WTC11 (cell line): ENCODE measurements at places on chromosomes 1 and 21. TPM values are rescaled to one million over a fixed set of nuclear protein-coding genes. Genes with fewer than 3 reads are reported as not detected.
A peak's percentile ranks its signal among the peaks of the same experiment; 100 is the strongest.

The CDK18 gene
- total RNA-seq, result 62.1 to 71.9 TPM (median 64.7 TPM) in 3 replicates

GRCh38 chr1:37544530-37544929 lies 9.6 kb downstream of the SNIP1 start:
- no peaks in the 10 kb centered on the region for H3K27me3 ChIP-seq
- H3K27ac ChIP-seq, result no peak overlapping the region
- no peaks in the 10 kb centered on the region for H3K4me1 ChIP-seq

The AXDND1 gene
- total RNA-seq, result 0.18 TPM in 1 of 3 replicates, not detected in the others

The CELA2A gene
- total RNA-seq, result 0.83 to 1.1 TPM (median 1.1 TPM) in 3 replicates

DNA sequence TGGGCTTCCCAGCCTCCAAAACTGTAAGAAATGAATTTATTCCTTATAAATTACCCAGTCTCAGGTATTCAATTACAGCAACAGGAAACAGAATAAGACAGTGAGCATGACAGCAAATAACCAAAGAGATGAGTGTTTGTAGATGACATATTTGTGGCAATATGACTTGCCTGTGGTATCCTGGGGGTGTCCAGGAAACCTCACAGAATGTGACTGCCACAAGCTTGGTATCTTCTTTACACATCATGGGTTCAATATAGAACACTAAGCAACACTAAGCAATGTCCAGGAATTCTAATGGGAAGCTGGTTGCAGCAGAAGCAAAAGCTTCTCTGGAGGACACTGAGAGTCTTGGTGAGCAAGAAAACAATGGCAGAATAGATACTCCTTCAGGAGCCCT lies 236.4 kb upstream of the BEND5 start:
- DNase-seq, result no peak
- H3K27ac ChIP-seq, result no peak overlapping the region
- no peaks in the 10 kb centered on the region for H3K27me3 ChIP-seq
- H3K4me3 ChIP-seq, result no peak overlapping the region
- no peaks in the 10 kb centered on the region for H3K36me3 ChIP-seq

- no peak overlapping the region for H3K4me3 ChIP-seq
- H3K36me3 ChIP-seq, result peaks cover 34% of the 10 kb centered on the region
- no peak for DNase-seq
- no peak overlapping the region for H3K27ac ChIP-seq
Measured at GRCh38 chr1:108534759-108535158, 25.1 kb upstream of the EEIG2 start.

The PLA2G5 gene
- total RNA-seq, result 0.30 TPM in 1 of 3 replicates, not detected in the others

DNA sequence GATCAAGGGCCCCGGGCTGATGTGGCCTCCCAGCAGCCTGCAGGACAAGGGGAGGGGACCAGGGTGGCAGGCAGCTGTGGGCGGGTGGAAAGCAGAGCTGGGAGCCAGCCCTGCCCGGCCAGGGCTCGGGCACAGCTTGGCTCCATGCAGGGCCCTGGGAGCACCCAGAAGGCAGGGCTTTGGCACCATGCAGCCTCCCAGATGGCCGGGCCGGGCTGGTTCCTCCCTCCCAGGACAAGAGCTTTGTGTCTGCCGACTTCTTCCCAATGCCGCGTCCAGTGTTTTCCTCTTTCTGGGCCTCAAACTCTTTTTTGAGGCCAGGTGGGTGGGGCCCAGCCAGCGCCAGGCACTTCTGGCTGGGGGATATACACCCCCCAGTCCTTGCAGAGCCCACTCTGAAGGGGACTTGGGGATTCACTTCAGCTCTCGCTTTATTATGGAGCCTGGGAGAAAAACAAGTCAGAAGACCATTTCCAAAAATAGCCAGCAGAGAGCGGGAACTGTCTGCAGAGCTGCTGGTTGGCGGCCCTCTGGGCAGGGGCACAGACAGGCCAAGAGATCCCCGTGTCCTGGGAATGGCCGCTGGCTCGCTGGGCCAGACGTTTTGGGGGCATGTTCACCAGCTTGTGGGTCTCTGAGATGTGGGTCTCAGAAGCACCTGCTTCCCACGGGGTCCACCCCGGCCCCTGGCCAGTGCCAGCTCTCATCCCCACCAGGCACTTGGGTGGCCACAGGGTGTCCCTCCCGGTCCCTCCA lies 103.8 kb upstream of the ARHGEF16 start:
- no peak overlapping the region for H3K4me3 ChIP-seq
- H3K36me3 ChIP-seq, result no peaks in the 10 kb centered on the region
- DNase-seq, result no peak

GRCh38 chr1:34970829-34971228 lies 14.3 kb downstream of the TMEM35B start:
- H3K27me3 ChIP-seq, result peaks cover 3% of the 10 kb centered on the region; the same call in 1 of the 2 replicates
- peak overlapping the region; percentile 70 for H3K27ac ChIP-seq
- H3K4me1 ChIP-seq, result peaks cover 20% of the 10 kb centered on the region
- peaks cover 4% of the 10 kb centered on the region for H3K36me3 ChIP-seq
- peak overlapping the region; percentile 45 for H3K4me3 ChIP-seq

DNA sequence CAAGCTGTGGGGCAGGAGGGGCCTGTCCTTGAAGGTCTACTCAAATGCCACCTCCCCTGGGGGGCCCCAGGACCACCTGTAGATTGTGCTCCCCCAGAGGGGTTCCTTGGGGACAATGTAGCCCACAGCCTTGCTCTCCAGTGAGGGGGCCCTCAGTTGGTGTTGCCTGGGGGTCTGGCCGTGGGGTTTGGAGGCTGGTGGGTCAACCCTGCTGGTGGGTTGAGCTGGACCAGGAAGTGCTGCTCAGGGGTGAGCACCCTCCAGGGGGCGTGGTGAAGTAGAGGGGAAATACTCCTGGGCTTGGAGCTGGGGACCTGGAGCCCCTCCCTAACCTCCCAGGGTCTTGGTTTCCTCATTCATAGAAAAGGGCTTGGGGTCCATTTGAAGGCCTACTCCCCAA lies 143.6 kb upstream of the WNT4 start:
- H3K27ac ChIP-seq, result no peak overlapping the region
- no peaks in the 10 kb centered on the region for H3K27me3 ChIP-seq
- H3K4me1 ChIP-seq, result peaks cover 4% of the 10 kb centered on the region; the same call in 1 of the 2 replicates
- H3K36me3 ChIP-seq, result no peaks in the 10 kb centered on the region
- no peak overlapping the region for H3K4me3 ChIP-seq

The STUM gene
- total RNA-seq, result 1.1 to 2.5 TPM (median 1.3 TPM) in 3 replicates

The NHLH1 gene
- total RNA-seq, result 0.69 to 0.70 TPM (median 0.69 TPM) in 3 replicates

GRCh38 chr1:35962952-35963351 lies 32.0 kb downstream of the AGO3 start:
- no peak overlapping the region for H3K4me3 ChIP-seq
- peaks cover 6% of the 10 kb centered on the region for H3K36me3 ChIP-seq
- no peaks in the 10 kb centered on the region for H3K4me1 ChIP-seq
- no peak for DNase-seq

DNA sequence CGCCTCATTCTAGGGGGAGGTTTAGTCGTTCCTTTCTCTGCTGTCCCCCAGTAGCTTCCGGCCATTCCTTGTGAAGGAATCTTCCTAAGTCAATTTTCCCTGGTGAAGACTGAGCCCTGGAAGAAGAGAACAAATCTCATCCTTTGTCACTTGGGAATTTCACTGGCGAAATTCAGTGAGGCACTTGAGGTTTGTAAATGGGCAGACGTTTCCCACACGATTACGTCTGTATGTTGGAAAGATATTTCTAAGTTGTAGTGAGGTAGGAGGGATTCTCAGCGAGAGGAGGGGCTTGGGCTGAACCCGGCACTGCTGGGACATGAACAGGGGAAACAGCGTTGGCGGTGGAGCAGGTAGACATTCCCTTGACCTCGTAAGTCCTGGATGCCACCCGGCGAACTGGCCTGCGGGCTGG lies 47.2 kb downstream of the GALNT2 start:
- peak overlapping the region; percentile 35 for H3K27ac ChIP-seq
- no peak overlapping the region for H3K4me3 ChIP-seq
- no peaks in the 10 kb centered on the region for H3K27me3 ChIP-seq

DNA sequence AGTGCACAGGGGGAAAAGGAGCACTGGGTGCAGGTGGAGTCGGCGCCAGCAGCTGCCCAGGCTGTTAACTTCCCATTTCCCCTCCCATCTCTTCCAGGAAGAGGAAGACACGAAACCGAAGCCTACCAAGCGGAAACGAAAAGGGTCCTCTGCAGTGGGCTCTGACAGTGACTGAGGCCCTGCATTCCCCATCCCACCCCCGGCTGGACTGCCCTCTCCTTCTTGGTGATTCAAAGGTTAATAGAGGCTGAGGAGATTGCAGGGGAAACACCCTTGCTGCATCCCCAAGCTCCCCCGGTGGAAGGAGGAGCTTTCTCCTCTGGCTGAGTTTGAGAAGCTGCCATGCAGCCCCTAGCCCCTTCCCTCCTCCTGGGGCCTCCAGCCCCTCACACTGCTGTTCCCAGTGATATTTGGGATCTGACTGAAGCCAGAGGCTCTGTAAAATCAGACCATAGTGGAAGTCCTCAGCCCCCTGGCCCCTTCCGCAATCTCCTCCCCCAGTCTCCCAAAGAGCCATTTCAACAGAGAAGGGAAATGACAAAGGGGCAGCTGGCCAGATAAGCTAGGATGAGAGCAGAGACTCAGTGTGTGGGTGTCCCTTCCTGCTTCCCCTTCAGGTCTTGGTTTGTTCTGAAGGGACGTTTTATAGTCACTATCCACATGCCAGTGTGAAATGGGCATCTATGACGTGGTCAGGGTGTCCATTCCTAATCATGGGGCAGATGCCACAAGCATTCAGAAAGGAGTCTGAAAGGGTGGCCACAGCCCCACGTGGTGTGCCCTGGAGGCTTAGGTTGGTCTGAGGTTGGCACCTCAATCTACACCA lies 1.9 kb upstream of the SLC27A3 start:
- DNase-seq, result no peak
- no peaks in the 10 kb centered on the region for H3K27me3 ChIP-seq
- H3K36me3 ChIP-seq, result peaks cover 30% of the 10 kb centered on the region
- peaks cover 50% of the 10 kb centered on the region for H3K4me1 ChIP-seq

- no peaks in the 10 kb centered on the region for H3K36me3 ChIP-seq
- no peak for DNase-seq
- H3K27me3 ChIP-seq, result peaks cover 3% of the 10 kb centered on the region; the same call in 1 of the 2 replicates
- peaks cover 4% of the 10 kb centered on the region for H3K4me1 ChIP-seq
- H3K27ac ChIP-seq, result no peak overlapping the region
Measured at GRCh38 chr1:172882385-172882784, 168.4 kb downstream of the TNFSF18 start.

GRCh38 chr1:1847061-1847850 lies 43.6 kb downstream of the GNB1 start:
- H3K36me3 ChIP-seq, result peaks cover 3% of the 10 kb centered on the region; the same call in 1 of the 2 replicates
- H3K4me3 ChIP-seq, result no peak overlapping the region
- H3K27ac ChIP-seq, result peak overlapping the region; percentile 89
- peaks cover 36% of the 10 kb centered on the region for H3K4me1 ChIP-seq

The PTPN22 gene
- 0.11 to 0.18 TPM in 2 of 3 replicates, not detected in the other for total RNA-seq

The HUNK gene
- 5.0 to 7.0 TPM (median 6.1 TPM) in 3 replicates for total RNA-seq

The SLC5A9 gene
- total RNA-seq, result 0.22 to 0.64 TPM (median 0.27 TPM) in 3 replicates

- no peak overlapping the region for H3K4me3 ChIP-seq
- DNase-seq, result no peak
- H3K36me3 ChIP-seq, result peaks cover 73% of the 10 kb centered on the region
Measured at GRCh38 chr1:212402666-212403321, 11.9 kb downstream of the PACC1 start.

DNA sequence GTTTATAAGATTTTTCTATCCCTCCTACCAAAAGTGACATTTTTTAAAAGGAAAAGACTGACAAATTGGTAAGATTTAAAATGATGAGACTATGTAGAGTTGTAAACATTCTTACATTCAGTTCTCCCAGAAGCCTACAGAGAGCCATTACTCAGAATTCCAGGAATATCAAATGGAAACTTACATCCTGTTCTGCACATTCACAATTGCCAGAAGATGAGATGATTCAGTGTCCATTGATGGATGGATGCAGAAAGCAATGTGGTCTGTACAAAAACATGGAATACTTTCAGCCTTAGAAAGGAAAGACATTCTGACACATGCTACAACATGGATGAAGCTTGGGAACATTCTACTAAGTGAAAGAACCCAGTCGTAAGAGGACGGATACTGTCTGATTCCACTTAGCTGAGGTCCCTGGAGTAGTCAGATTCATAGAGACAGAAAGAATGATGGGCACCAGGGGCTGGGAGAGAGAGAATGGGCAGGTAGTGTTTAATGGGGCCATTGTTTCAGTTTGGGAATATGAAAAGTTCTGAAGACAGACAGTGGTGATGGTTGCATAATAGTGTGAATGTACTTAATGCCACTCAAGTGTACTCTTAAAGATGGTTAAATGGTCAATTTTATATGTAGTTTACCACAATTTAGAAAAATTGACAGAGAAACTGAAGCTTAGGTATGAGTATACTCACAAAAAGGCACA lies 16.6 kb downstream of the MX1 start:
- peaks cover 3% of the 10 kb centered on the region for H3K27me3 ChIP-seq
- peaks cover 7% of the 10 kb centered on the region for H3K4me1 ChIP-seq
- no peak overlapping the region for H3K4me3 ChIP-seq
- H3K27ac ChIP-seq, result no peak overlapping the region

GRCh38 chr1:27563591-27564471 lies 40.1 kb downstream of the AHDC1 start:
- H3K27ac ChIP-seq, result peak overlapping the region; percentile 68
- H3K36me3 ChIP-seq, result no peaks in the 10 kb centered on the region
- no peaks in the 10 kb centered on the region for H3K27me3 ChIP-seq
- H3K4me3 ChIP-seq, result no peak overlapping the region
